ENCODE measurements at places on chromosomes 3 and 15.
A peak's percentile ranks its signal among the peaks of the same experiment; 100 is the strongest.

GRCh38 chr3:187954873-187955586, 198.9 kb upstream of the LPP start:
- no peak for DNase-seq

GRCh38 chr3:161221806-161222600, 892 bp downstream of the NMD3 start:
- no peak for DNase-seq

DNA sequence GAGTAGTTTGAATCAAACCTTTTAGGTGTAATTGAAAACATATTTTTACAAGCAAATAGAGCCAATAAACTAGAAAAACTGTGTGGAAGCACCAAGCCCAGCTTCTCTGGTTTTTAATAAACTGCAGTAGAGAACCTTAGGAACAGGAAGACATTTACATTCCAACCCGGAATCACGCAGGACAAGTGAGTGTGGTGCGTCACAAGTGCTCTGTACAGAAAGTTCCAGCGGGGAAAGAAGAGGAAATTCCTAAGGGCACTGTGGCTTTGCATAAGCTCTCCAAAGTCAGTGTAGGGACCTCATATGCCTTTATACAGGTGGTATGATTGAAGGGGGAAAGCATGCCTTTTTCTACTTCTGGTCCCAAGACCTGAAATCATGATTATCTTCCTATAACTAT, 21.6 kb downstream of the COL8A1 start:
- no peak for DNase-seq

GRCh38 chr15:26391567-26392194, 381.2 kb downstream of the GABRB3 start:
- DNase-seq: no peak

- no peak for DNase-seq
Measured at GRCh38 chr3:108599677-108600409, 10.3 kb downstream of the DZIP3 start.

DNA sequence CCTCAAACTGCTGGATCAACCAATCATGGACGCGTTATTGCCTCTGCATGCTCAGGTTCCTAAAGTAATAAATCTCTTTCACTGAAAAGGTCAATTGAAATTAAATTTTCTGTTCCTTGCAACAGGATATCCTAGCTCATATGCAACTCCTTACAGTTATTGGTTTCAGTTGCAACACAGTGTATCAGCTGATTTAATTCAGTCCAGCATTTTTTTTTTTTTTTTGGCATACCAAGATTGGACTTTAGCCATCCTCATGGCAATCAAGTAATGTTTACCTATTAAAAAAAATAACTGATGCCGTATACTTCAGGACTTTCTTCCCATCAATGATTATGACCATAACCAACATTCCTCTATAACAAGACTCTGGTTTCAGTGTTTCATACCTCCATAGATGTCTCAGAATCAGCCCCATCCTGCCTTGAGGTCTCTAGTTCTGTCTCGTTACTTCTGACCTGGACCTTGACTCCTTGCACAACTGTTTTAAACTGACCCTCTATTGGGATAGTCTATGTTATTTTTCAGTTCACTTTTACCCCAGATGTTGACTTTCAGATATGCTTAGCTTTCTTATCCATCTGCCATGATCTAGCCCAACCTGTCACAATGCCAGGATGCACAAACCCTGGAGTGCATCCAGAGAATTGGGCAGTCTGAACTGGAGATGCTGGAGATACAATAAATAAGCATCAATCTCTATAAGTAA, 265.0 kb upstream of the GADL1 start:
- no peak for DNase-seq

DNA sequence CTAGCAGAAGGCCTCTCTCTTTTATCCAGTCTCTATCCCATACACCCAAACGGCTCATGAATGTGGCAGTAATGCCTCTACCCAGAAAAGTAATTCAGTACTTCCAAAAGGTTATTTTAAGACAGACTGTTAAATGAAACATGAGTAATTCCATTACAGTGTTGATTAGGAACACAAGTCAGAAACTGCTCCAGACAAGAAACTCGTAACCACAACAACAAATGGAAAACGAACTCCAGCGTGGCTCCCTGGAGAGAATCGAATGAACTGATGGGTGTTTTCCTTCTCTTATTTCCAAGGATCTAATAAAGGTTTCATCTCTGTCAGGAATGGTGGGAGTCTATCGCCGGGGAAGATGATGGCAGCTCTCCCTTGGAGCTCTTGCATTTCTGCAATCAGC, 228.4 kb downstream of the MAGI1 start:
- no peak for DNase-seq

- DNase-seq: no peak
Measured at GRCh38 chr3:193996641-193997089, 139.3 kb upstream of the HES1 start.

DNA sequence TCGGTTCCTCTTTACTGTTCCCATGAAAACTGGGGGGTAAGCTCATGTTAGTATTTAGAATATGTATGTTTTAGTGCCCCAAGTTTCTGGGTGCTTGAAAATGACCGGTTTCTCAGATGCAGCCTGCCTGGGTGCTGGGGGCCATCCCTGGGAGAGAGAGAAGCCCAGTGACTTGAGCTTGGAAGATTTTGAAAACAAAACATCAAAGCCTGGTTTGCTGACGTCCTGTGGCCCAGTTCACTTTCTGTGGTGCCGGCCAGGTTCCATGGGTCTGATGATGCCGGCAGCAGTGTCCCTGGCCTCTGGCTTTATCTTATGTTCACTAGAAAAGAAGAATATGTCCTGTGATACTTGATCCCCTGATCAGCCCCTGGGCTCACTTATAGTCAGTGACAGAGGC, 17.1 kb downstream of the APBA2 start:
- peak; percentile 12 for DNase-seq

DNA sequence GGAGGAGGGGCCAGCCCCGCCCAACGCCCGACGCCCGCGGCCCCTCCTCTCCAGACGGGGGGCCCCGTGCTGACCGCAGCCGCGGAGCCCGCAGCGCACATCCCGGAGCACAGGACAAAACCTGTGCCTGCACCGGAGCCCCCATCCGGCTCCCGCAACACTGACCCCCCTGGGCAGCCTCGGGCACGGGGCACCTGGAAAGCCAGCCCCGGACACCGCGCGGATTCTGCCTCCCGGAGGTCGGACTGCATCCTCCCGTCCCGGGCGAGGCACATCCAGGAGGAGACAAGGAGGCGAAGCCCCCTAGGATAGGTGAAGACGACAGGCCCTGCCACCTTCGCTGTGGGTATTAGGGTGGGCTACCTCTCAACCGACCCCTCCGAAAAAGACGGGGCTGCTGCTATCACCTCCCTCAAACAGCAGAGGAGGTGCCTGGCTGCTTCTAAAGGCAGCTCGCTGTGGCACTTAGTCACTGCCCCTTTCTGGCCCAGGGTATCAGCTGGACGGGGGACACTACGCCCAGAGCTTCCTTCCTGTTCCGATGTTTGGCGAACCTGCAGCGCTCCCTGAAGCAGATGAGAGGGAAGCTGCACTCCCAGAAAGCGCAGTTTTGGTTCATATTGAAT, 10.6 kb downstream of the XXYLT1 start:
- no peak for DNase-seq

DNA sequence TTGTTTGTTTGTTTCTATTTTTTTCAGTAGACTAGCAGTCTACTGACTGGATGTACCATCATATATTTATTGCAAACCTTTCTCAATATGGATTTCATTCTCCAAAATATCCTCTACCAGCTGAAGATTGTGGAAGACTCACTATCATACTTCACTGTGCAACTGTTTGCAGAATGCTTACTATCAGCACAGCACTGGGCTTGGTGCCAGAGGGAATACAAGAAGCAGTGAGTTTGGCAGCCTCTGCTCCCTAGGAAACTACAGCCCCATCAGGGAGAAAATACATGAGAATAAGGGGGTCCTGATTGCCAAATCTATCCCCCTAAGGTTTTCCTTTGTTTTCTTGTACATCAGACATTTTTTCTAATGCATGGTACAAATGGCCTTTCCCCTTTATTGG, 27.5 kb downstream of the AQP9 start:
- no peak for DNase-seq

GRCh38 chr15:66147440-66147839, 106.1 kb downstream of the MEGF11 start:
- DNase-seq: no peak

DNA sequence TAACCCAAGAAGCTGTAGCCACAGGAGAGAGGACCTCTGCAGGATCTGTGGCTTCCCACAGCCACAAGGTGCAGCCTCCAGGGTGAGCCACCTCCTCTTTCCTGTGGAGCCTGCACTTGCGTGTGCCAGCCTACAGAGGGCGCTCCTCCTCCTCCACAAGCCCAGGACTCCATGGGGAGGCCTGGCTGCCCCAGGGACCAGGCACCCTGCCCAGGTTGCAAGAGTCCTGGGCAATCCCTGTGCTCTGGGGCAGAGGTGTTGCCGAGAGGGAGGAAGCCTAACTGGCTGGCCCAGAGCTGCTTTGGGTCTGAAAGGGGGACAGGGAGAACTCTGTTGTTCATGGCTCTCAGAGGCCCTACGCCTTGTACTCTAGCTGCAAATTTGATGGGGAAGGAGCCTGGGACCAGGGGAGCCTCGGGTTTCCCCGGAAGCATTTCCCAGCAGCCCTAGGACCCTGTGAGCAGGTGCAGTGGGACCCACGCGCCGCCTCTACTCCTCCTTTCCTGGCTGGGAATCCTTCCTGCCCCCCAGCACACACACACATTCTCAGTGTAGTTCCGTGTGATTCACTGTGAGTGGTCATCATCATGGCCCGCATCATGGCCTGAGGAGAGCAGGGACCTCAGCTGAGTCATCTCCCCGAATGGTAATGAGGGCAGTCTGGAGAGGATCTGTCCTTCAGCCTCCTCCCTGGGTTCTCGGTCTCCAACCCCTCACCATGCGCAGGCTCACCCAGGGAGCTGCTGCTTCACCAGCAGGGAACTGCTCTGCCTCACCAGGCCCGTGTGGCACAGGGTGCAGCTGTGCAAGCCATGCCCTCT, 24.3 kb downstream of the TBC1D21 start:
- peak; percentile 67 for DNase-seq

GRCh38 chr3:195197765-195198425, 73.1 kb downstream of the XXYLT1 start:
- DNase-seq: no peak

DNA sequence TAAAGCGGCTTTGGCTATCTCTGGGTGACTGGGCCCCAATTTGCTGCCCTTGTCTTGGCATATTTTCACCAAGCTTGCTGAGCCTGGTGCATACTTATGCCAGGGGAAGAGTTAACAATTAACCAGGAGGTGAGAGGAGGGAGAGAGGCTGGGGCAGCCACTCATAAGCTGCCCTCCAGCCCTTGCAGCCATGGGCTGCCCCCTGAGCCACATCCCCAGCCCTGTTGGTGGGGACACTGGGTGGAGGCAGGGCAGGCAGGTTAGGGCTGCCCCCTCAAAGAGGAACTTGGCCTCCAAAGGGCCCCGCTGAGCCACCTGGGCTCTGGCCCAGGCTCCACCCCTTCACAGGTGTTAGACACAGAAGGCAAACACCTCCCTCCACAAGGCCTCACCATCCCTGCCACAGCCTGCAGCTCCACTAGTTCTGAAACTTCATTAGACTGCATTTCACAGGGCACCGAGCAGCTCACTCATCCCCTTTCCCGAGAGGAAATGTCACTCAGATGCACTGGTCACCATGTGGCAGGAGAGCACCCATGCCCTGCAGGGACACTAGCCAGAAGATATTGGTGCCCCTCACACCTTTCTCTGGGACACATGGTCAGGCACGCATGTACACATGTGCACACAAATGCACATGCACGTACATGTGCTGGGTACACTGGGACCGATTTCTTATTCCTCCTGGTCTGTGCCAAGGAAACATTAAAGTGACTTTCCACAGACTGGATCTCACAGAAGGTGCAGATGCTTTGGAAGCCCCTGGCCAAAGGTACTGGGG, 20.2 kb downstream of the AMOTL2 start:
- no peak for DNase-seq

DNA sequence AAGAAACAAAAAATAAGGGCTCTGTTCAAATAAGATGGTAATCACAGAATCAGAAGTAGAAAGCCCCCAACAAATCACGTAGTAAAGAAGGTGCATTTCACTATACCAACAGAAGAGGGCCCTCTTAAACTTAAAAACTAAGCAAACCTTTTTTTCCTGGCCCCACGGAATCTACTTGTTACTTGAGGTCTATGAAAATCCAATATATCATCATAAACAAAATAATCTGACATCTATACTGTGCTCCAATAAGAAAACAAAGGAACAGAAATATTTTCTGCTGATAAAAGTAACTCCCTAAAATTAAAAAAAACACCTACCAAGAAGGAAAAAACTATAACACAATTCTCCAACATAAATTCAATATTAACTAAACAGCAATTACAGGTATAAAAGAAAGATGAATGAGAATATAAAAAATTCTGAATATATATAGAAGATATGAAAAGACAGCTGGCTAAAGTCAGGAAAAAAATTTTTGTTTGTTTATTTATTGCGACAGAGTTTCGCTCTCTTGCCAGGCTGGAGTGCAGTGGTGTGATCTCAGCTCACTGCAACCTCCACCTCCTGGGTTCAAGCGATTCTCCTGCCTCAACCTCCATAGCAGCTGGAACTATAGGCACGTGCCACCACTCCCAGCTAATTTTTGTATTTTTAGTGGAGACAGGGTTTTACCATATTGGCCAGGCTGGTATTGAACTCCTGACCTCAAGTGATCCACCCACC, 81.8 kb downstream of the CLASP2 start:
- DNase-seq: no peak

DNA sequence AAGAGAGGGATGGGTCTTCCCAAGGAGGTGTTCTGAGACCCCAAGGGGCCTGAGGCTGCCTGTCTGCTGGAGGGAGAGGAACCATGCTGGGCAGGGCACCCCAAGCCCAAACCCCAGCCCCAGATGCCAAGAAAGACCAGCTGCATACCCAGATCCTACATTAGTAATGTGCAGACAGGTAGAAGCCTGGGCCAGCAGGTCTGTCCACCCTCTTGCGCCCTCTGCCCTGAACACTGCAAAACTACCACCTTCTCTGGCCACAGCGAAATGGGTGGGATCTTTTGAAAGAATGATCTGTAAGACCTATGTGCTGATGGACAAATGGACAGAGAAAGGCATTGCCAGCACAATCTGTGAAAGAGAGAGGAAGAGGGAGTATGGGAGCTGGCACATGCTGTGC, 283.2 kb downstream of the EPHB1 start:
- DNase-seq: no peak

DNA sequence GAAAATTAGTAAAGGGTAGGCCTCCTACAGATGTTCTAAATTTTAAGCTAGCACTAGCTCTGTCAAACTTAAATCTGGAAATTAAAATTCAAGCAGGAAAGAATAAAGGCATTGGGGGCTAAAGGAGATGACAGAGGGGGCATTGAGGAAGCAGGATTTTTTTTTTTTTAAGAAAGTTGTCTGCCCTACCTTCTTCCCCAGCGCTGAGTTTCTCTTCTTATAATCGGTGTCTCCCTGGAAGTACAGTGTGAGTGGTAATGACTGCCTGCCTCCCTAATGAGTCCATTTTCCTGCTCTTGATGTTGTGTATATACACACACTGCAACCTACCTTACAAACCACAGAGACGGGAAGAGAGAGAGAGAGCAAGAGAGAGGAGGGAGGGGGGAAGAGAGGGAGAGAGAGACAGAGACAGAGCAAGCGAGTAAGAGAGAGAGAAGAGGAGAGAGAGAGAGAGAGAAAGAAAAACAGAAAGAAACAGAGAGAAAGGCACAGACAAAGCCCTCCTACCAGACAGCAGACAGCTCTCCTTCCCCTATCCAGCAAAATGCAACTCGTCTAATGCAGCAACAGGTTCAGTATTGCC, 47.0 kb downstream of the ZBTB20 start:
- DNase-seq: no peak

- no peak for DNase-seq
Measured at GRCh38 chr15:68328443-68328842, 50.9 kb downstream of the FEM1B start.

- no peak for DNase-seq
Measured at GRCh38 chr3:59545374-59545773, 495.5 kb upstream of the CFAP20DC start.

GRCh38 chr3:23217872-23218554, 14.9 kb downstream of the UBE2E2 start:
- DNase-seq: no peak

Data from activated T-cell treated with anti-CD3 and anti-CD28 coated beads, Interleukin-2, amount 50 U/mL, for 24 hours (primary cell).